ENCODE measurements at places on chromosomes 1 and 21.

GRCh38 chr1:33031506-33031905 lies 5.2 kb downstream of the AK2 start:
- H3K36me3 ChIP-seq = peaks cover 30% of the 10 kb centered on the region
- DNase-seq = no peak
- H3K27ac ChIP-seq = no peak overlapping the region
- H3K4me1 ChIP-seq = peaks cover 58% of the 10 kb centered on the region

DNA sequence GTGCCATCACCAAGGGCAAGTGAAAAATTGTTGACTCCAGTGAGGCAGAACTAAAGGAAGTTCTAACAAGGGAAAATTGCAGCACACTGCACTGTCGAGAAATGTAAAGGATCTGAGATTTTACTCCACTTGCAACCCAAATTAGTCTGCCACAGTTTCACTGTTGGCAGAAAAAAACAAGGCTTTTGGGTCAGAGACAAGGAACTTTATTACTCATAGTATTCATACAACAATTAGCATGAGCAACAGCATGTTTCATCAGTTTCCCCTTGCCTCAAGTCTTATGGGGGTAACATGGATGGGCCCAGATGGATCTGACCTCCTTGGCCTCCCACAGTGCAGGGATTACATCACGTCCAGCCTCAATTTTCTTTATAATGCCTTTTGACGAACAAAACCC lies 125.3 kb downstream of the LTN1 start:
- H3K27ac ChIP-seq = no peak overlapping the region
- H3K27me3 ChIP-seq = no peaks in the 10 kb centered on the region
- H3K4me1 ChIP-seq = peaks cover 2% of the 10 kb centered on the region
- no peak overlapping the region for H3K4me3 ChIP-seq
- peaks cover 4% of the 10 kb centered on the region for H3K36me3 ChIP-seq

DNA sequence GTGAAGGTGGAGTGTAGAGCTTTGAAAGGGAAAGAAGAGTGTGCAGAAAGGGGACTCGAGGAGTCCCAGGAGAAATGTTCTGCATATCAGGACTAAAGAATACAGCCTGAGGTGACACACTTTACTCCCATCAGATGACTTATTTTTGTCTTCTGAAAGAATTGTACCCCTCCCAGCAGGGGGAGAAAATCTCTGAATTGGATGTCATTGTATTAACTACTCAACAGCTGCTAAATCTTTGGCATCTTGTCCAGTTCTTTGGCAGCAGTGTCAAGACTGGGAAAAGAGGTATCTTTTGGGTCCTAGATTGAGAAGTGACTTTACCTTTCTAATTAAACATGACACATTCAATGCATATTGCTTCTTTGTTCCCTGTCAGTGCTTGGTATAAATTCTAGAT lies 18.9 kb downstream of the UBE4B start:
- no peak overlapping the region for H3K27ac ChIP-seq
- peaks cover 4% of the 10 kb centered on the region for H3K4me1 ChIP-seq
- peaks cover 18% of the 10 kb centered on the region for H3K36me3 ChIP-seq
- no peak for DNase-seq
- H3K4me3 ChIP-seq = no peak overlapping the region

GRCh38 chr1:55164906-55165305 lies 50.3 kb downstream of the USP24 start:
- peaks cover 18% of the 10 kb centered on the region for H3K4me1 ChIP-seq
- no peaks in the 10 kb centered on the region for H3K27me3 ChIP-seq
- H3K27ac ChIP-seq = no peak overlapping the region

DNA sequence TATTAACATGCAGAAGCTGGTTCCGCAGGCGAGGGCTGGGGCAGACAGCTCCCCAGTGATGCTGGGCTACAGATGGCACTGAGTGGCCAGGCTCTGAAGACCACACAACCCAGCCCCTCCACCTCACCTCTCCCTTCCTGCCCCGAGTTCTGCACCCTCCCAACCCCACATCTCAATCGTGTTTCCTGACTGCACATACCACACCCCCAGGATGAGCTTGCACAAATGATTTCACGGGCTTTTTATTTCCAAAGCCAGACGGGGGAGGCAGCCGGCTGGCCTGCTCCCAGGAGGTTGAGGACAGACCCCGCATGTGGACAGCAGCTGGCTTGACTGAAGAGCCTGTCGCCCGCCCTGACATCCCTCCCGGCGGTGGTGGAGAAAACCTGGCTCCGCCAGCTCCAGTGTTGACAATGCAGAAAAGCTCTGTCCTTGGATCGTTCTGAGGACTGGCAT lies 21.4 kb upstream of the ALDH4A1 start:
- peak overlapping the region; percentile 86 for H3K27ac ChIP-seq
- H3K36me3 ChIP-seq = peaks cover 3% of the 10 kb centered on the region
- DNase-seq = peak; percentile 36
- no peaks in the 10 kb centered on the region for H3K27me3 ChIP-seq

DNA sequence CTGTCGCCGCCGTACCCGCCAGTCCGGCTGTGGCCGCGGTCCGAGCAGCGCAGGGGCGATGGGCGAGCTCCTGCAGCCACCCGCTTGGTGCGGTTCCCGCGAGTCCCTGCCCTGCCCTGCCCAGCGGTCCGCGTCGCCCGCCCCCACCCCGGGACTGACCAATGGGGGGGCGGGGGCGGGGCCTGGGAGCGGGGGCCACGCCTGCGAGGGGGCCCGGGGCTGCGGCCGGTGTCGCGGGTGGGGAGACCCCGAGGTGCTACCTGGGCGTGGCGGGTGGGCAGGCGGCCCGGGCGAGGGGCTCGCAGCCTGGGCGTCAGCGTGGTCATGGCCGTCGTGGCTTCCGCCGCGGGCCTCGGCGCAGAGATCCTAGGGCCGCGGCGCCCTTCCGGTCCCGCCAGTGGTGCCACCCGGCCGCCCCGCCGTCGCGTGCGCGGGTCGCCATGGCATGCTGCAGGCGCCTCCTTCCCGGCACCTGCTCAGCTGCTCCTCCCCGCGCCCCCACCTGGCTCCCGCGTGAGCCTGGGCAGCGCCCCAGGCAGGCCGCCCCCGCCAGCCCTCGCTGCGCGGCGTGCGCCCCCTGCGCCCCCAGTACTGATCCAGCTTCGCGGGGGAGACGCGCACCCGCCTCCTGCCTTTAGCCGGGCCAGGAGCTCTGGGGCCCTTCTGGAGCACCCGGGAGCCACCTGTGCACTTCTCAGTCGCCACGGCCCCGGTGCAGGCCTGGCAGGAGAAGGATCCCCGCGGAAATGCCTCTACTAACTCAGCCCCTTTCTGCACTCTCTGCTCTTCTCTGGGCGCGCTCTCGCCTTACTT lies at the start of gene BMP8B:
Gene BMP8B, minus strand, starts transcription at position 108 of the 813 bp plus-strand sequence. CDS start 380 bp downstream, outside the sequence.
- H3K36me3 ChIP-seq = no peaks in the 10 kb centered on the region
- H3K27ac ChIP-seq = peak within 1 kb of the TSS; percentile 42
- H3K4me1 ChIP-seq = peaks cover 7% of the 10 kb centered on the region
- peak; percentile 28 for DNase-seq

DNA sequence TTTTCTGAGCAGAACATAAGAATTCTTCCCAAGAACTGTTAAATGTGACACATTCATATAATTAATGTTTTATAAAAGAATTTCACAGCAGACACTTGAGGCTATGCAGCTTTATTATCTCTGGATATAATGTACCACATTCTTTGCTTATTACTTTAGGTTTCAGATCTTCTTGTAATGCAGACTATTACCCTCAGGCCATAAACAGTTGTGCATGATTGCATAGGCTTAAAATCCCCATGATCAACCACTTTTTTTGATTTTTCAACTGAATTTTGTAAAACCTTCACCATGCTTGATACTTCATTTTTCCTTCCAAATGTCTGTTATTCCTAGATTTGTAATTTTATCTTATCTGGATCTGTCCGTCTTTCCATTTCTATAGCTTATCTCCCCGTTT lies 1355.7 kb downstream of the BRINP3 start:
- no peak for DNase-seq
- H3K4me3 ChIP-seq = no peak overlapping the region
- H3K36me3 ChIP-seq = no peaks in the 10 kb centered on the region
- H3K27me3 ChIP-seq = no peaks in the 10 kb centered on the region
- no peak overlapping the region for H3K27ac ChIP-seq

- H3K36me3 ChIP-seq = peaks cover 16% of the 10 kb centered on the region
- peak overlapping the region; percentile 77 for H3K27ac ChIP-seq
- no peaks in the 10 kb centered on the region for H3K27me3 ChIP-seq
- peak; percentile 60 for DNase-seq
- H3K4me3 ChIP-seq = peak overlapping the region; percentile 99
These were observed 3.1 kb upstream of the ARHGEF2 start for GRCh38 chr1:155981266-155982088.

DNA sequence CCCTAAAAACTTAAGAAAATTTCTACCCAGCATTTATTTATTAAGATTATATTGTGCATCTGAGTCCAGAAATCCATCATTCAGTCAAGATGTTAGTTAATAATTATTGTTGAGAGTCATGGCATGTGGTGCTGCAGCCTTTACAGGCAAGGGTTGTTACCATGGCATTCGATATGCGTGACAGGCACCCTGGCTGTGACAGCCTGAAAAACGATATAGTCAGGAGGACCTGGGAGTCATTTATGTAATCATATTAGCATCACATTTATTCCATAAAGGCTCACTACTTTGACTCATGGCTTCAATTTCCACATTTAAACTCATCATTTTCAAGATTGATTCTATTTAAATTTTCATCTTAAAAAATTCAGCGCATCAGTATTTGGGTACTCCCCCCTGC lies 68.0 kb downstream of the CACHD1 start:
- no peak overlapping the region for H3K4me3 ChIP-seq
- H3K36me3 ChIP-seq = peaks cover 6% of the 10 kb centered on the region
- DNase-seq = no peak
- no peak overlapping the region for H3K27ac ChIP-seq
- H3K27me3 ChIP-seq = no peaks in the 10 kb centered on the region
- peaks cover 47% of the 10 kb centered on the region for H3K4me1 ChIP-seq

GRCh38 chr1:7221826-7222694 lies 436.8 kb downstream of the CAMTA1 start:
- DNase-seq = no peak
- H3K4me3 ChIP-seq = no peak overlapping the region
- no peaks in the 10 kb centered on the region for H3K4me1 ChIP-seq
- peaks cover 2% of the 10 kb centered on the region for H3K27me3 ChIP-seq
- H3K27ac ChIP-seq = no peak overlapping the region

DNA sequence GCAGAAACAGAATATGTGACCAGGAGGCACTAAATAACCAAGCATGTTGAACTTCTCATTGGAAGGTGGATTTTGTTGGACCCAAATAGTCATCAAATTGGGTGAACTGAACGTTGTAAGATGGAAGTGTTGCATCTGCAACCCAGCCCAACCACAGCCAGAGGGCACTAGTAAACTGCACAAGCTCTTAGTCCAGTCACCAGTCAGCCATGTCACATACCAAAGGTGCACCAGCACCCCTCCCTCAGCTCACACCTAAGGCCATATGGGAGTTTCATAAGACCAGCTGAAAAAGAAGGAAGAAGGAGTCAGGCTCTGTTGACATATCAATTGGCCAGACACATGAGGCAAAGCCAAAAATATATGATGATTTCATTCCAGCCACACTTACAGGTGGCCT lies 481.7 kb upstream of the NR5A2 start:
- H3K27ac ChIP-seq = no peak overlapping the region
- no peak for DNase-seq
- H3K36me3 ChIP-seq = no peaks in the 10 kb centered on the region
- no peaks in the 10 kb centered on the region for H3K4me1 ChIP-seq

GRCh38 chr1:40945491-40945973 lies 34.0 kb upstream of the CTPS1 start:
- no peaks in the 10 kb centered on the region for H3K36me3 ChIP-seq
- peaks cover 14% of the 10 kb centered on the region for H3K27me3 ChIP-seq
- peaks cover 6% of the 10 kb centered on the region for H3K4me1 ChIP-seq
- no peak overlapping the region for H3K27ac ChIP-seq
- no peak overlapping the region for H3K4me3 ChIP-seq

DNA sequence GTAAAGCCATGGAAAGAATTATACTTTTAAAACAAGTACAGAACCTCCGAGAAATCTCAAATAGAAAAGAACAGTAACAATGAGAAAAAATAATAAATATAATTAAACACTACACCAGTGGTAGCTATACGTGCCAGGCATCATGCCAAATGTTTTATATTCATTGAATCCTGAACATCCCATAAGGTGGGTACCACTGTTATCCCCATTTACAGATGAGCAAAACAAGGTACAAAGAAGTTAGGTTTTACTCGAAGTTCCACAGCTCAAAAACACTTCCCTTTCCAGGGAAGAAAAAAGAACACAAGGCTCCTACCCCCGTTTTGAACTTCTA lies 33.4 kb downstream of the JAK1 start:
- H3K27me3 ChIP-seq = no peaks in the 10 kb centered on the region
- no peak overlapping the region for H3K4me3 ChIP-seq
- DNase-seq = no peak
- no peak overlapping the region for H3K27ac ChIP-seq
- peaks cover 64% of the 10 kb centered on the region for H3K4me1 ChIP-seq

- no peaks in the 10 kb centered on the region for H3K36me3 ChIP-seq
- DNase-seq = no peak
- H3K4me3 ChIP-seq = no peak overlapping the region
- peaks cover 2% of the 10 kb centered on the region for H3K27me3 ChIP-seq
These were observed 44.2 kb upstream of the GALNT2 start for GRCh38 chr1:230022666-230023380.

DNA sequence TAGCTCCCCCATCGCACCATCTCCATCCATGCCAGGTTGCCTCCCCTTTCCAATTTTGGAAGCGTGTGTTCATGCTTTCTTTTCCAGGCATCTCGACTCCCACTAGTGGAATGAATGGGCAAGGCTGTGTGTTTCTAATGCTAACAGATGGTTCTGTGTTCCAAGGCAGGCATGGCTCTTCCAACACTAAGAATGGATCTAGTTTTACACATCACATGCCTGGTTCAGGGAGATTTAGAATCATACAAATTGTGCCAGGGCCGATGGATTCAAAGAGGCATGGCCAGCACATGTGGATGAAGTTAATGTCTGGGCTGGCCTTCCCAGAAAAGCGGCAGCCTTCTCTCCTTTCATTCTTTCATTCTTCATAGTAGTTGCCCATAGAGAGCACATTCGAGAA lies 438.7 kb downstream of the PRDM2 start:
- H3K4me3 ChIP-seq = no peak overlapping the region
- no peaks in the 10 kb centered on the region for H3K4me1 ChIP-seq
- no peaks in the 10 kb centered on the region for H3K36me3 ChIP-seq
- no peaks in the 10 kb centered on the region for H3K27me3 ChIP-seq
- DNase-seq = no peak

DNA sequence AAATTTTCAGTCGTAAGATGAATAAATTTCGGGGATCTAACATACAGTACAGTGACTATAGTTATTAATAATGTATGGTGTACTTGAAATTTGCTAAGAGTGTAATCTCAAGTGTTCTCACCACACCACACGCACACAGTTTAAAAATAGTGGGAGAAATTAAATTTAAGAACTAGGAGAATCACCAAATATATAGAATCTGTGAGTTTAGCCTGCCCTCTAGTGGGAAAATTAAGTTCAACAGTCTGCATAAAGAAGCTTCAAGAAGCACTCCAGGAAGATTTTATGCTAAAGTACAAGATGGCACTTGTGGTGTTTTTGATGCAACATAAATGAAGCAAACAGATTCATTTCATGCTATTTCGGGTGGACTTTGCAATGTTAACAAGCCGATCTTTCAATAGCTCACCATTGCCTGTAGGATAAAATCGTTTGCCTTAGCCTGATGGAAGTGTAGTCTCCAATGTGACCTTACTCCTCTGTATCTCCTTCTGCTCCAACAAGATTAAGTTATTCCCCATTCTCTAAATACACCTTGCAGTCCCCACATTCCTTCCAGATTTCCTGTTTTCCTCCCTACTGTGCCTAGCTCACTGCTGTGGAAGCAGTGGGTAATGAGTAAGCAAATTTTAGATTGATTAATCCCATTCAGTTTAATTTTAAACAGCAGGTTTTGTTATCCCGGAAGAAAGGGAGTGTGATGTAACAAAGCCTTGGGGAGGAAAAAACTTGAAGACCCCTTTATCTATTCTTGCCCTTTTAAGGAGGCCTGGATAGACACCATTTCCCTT lies 8.7 kb upstream of the PIK3C2B start:
- DNase-seq = peak; percentile 69
- peaks cover 9% of the 10 kb centered on the region for H3K36me3 ChIP-seq
- H3K4me3 ChIP-seq = no peak overlapping the region
- no peak overlapping the region for H3K27ac ChIP-seq
- H3K27me3 ChIP-seq = peaks cover 2% of the 10 kb centered on the region
- H3K4me1 ChIP-seq = peaks cover 44% of the 10 kb centered on the region
